B cell (primary cell): ENCODE measurements at places on chromosomes 2 and 18.

DNA sequence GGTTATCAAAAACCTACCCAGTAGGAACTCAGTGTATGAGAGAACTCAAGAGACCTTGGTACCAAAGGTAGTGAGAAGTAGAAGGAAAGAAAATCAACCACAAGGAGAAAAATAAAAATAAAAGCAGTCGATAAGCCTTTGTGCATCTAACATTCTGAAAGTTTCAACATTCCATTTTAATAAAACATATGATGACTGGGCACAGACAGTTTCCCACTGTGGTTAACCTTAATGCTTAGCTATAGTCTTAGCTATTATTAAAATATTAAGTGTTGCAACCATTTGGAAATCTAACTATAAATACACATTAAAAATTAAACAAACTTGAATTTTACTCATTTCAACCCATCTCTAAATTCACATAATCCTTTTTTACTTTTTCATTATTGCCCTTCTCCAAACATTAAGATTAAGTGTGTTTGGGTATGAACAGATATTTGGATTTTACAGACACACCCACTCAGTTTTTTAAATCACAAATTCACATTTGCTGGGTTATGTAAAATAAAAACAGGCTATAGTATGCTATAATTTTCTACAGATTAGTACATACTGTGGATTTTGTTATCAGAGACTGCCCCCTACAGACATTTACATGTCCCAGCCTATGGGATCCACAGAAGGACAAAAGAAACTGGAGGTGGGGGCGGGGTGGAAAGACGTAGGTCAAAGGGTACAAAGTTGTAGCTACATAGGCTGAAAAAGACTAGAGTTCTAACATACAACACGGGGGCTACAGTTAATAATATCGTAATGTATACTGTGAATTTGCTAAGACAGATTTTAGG, 32.8 kb downstream of the SRBD1 start:
- peak; percentile 49 for DNase-seq

DNA sequence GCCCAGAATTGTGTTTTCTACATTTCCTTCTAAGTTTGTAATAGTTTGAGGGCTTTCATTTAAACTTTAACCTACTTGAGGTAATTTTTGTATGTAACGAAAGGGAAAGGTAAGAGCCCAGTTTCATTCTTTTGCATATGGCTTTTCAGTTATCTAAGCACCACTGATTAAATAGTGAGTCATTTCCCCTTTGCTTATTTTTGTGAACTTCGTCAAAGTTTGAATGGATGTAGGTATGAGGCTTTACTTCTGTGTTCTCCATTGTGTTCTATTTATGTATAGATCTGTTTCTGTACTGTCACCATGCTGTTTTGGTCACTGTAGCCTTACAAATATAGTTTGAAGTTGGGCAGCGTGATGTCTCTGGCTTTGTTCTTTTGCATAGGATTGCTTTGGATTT, 944.8 kb upstream of the CNTNAP5 start:
- DNase-seq: no peak

DNA sequence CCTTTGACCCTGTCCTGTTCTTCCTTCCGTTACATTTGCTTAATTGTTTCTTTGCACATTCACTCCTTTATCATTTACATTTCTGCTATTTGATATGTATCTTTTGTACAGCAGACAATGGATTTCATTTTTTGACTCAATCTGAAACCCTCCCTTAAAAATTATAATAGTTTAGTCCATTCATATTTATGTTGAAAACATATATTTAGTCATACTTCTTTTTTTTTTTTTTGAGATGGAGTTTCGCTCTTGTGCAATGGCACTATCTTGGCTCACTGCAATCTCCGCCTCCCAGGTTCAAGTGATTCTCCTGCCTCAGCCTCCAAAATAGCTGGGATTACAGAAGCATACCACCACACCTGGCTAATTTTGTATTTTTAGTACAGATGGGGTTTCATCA, 95.3 kb upstream of the TGFA start:
- DNase-seq: no peak

DNA sequence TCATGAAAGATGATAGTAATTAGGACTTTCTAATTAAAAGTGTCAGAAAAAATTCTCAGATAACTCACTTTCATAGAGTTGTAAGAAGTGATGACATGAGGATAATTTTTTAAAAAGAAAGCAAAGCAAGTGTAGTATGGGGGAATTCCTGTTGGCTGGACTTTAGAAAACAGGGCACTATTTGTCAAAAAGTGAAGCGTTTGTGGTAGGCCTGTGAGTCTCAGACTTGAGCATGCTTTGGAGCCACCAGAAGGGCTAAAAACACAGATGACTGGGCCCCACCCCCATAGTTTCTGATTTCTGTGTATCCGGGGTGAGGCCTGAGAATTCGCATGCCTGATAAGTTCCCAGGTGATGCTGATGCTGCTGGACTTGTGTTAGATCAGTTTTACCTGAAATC, 222.6 kb upstream of the LRRTM1 start:
- no peak for DNase-seq

DNA sequence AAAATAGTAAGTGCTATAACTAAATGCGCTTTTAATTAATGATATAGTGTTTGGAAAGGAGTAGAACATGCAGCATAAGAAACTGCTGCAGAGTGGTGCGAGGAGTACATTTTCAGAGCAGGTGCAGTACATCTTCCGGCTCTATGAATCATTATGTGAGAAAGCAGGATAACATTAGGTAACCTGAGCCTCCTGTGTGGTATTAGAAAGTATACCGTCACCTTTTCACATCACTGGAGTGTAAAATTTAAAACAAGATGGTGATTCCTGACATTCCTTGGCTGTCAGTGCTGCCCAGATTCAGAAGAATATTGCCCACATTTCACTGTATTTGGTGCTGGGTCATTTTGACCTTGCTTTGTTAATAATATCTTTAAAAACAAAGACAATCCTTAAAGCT, 7.8 kb upstream of the DYNC2LI1 start:
- DNase-seq: no peak

DNA sequence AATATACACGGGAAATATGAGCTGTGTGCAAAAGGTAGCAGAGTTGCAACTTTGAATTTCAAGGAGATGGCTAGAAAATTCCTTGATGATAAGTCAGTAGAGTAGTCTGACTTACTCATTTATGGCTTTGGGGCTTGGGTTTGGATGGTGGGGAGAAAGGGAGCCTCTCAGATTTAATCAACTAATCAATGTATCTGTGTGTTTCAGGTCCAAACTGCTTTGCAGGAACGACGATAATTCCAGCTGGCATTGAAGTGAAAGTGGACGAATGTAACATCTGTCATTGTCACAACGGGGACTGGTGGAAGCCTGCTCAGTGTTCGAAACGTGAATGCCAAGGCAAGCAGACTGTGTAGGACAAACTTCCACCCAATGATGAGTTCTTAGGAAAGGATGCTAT, 164.6 kb downstream of the VWC2L start:
- DNase-seq: no peak

GRCh38 chr2:197159661-197160211, 150.8 kb downstream of the ANKRD44 start:
- no peak for DNase-seq

DNA sequence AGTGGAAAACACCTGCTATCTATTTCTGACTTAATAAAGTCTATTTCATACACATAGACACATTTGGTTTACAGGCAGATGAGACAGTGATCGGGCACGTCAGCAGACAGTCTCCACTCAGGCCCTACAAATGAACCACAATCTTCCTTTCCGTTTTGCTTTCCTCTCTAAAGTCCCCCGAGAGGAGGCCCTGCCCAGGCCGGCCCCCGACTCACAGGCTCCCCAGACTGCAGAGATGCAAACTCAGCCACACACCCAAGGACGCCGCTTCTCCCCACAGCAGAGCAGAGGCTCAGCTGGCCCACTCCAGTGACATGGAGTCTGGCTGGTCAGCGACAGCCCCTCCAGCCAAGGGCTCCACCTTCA, 9.3 kb upstream of the MTERF4 start:
- peak; percentile 74 for DNase-seq

DNA sequence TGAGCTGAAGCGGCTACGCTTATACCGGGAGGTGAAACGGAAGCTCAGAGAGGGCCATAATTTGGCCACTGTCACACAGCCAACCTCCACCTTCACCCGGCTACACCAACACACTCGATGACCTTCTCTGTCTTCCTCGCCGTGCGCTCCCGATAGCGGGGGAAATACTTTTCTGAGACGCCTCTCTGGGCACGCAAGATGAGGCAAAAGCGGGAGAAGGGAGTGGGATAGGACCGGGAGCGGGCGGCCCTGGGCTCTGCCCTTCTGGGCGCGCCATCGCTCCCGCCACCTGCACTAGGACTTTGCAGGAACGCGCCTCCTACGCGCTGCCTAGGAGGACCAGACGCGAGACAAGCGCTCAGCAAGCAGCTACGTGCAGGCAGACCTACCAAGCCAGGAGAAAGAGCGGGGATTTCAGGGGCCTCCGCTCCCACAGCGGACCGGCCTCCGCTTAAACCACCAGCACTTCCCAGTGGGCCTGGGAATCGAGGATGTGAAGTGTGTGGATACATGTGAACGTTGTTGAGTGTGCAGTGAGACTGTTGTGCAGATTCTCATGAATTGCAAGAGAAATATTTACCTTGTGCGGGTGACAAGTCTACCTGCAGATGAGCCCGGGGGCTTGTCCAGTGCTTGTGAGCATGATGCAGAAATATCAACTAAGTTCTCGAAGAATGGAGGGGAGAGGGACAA, 11.4 kb downstream of the SIX3 start:
- DNase-seq: peak; percentile 49

DNA sequence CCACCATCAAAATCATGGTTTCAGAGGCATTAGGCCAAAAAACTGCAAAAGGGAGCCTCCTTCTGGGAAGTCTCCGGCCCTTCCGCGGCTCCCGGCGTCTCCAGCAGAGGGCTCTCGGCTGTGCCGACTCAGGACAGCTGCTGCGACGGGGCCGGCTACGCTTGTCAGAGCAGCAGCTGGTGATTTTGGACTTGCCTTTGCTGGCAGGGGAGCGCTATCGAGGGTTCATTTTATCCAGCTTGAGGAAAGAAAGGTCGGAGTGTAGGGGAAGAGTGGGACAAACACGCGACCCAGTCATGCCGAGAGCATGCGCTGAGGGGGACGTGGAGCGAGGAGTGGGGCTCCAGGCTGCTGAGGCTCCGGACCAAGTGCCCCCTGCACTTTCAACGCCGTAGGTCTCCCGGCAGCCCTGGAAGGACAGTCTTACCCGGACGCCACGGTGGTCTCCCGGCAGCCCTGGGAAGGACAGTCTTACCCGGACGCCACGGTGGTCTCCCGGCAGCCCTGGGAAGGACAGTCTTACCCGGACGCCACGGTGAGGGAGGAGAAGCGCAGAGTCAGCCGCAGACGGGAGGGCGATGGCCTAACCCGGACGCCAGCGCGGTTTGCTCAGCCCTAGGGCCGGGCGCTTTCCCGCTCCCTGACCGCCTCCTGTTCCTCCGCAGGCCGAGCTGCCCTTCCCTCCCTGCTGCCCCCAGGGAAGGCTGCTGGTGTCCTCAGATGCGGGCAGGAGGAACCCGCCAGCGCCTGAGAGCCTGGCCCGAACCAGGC, 21.7 kb downstream of the DDX18 start:
- DNase-seq: peak; percentile 76

DNA sequence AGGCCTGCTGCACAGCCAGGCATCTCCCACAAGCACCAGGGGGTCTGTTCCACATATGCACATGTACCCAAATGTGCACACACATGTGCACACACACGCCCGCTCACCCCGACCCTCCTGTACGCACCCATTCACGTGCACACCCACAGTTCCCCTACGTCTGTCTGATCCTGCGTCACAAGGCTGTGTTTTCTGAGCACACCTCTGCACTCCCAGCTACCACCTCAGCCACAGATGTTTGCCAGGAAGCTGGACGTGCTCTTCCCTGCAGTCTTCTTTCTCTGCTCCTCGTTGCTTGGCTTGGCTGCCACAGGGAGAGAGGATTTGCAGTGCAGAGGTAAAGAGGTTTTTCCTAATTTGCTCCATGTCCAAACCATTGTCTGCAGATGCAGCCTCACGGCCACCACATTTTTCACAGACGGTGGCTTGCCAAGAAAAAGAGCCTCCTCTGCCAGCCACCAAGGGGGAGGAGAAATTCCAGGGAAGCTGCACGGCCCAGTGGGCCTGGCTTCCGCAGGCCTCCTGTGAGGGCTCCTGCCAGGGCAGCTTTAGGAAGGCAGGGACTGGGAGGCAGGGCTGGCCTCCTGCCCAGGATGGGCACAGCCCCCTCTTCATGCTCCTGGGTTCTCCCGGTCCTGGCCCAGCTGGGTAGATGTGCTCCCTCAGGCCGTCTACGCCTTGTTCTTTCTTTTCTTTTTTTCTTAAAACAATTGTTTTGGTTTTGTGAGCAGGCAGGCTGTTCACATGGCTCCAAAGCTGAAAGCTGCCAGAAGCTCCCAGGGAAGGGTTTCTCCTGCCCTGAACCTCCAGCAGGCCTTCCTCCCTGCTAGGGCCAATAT, 29.3 kb upstream of the HS6ST1 start:
- no peak for DNase-seq

DNA sequence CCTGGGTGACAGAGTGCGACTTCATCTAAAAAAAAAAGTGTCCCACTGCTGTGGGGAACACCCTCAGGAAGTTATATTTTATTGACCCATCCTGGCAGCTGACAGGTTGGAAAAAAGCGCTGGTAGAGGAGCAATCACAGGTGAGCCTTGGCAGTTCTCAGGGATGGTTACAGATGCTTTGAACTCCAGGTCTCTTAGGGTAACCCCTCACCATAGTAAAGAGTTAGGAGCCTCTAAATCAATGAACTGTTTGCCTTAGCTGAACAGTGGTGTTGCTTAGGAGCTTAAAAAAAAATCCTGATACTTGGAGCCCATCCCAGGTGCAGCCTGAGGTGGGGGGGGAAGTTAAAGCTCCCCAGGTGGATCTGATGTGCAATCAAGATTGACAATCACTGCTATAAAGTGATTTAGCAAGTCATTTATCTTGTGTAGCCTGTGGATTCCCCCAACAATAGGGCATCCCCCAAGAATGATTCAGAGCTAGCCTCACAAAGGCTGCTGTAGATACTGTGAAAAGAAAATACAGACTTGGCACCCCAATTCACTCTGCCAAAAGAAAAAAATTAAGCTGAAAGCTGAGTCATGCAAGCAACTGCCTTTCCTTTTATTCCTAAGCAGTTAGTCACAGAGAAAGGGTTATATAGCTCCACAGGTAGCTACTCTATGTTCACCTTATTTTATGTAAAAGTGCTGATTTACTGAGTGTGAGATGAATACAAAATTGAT, 14.8 kb downstream of the SLC16A14 start:
- no peak for DNase-seq

DNA sequence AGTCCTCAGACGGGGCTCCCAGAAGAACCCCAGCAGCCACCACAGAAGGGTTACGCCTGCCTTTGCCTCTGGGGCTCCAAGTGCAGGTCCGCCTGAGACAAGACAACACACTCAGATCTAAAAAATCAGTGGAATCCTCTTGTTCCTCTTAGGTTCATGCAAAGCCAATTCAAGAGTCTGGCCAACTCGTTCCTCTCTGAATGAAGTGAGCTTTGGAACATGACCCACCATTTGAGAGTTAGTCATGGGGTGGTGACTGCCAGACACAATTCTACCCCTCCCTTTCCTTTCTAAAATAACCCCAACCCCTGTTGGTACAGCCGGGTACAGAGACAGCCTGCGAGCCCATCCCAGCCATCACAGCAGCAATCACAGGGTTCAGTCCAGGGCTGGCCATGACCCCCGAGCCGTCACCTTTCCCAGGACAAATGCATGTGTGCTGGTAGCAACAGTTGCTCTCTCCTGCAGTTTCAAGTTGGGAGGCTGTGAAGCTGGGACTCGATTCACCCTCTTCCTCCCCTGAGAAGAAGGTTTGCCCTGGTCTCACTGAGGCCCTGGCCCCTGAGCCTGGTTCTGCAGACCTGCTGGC, 183.1 kb upstream of the SH3BP4 start:
- no peak for DNase-seq

GRCh38 chr18:22283397-22283796, 114.0 kb downstream of the GATA6 start:
- no peak for DNase-seq

- no peak for DNase-seq
Measured at GRCh38 chr2:224252631-224253030, 149.3 kb downstream of the FAM124B start.
